Activated T-helper 1 cell treated with anti-CD3 and anti-CD28 coated beads, Interleukin-12 subunit alpha, Interleukin-12 subunit beta, Interleukin-2, Interleukin-4 antibody, amounts not matched to agents 30 ng/mL and 10 ng/mL and 1 ng/mL, durations not matched to agents 14 hours and 24 hours and 36 hours (primary cell): ENCODE measurements at places on chromosomes 5 and 9. TPM values are rescaled to one million over a fixed set of nuclear protein-coding genes. Genes with fewer than 3 reads are reported as not detected.

DNA sequence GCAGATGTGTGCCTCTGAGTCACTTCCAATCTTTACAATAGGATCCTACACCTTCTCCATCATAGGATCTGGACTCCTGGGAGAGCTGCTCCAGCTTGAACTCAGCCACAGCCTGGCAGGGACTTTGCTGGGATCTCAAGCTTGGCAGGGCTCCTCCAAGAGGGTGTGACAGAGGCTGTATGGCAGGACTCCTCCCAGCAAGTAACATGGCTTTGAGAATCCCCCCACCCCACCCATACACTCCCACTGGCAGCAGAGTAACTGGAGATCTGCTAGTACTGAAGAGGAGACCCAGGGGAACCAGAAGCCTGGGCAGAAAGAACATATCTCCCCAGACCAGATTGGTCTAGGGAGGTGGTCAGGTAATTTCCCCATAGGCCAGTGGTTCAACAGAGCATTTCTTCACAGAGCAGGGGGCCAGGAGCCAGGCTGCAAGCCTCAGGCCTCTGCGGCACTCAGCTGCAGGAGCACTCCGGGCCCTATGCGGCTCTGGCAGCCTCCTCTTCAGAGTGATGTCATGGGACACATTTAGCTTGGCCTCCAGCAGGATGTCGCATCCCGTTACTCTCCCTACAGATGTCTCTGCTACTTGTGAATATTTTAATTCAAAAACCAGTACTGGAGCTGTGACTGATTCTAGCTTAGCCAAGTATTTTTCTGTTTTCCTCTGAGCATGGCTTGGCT, 1.7 kb upstream of the ACSL6 start:
- peaks cover 78% of the 10 kb centered on the region for H3K27me3 ChIP-seq
- no peak for DNase-seq
- peaks cover 55% of the 10 kb centered on the region for H3K4me1 ChIP-seq
- H3K27ac ChIP-seq, result no peak overlapping the region
- H3K36me3 ChIP-seq, result peaks cover 8% of the 10 kb centered on the region
- no peak overlapping the region for H3K4me3 ChIP-seq

DNA sequence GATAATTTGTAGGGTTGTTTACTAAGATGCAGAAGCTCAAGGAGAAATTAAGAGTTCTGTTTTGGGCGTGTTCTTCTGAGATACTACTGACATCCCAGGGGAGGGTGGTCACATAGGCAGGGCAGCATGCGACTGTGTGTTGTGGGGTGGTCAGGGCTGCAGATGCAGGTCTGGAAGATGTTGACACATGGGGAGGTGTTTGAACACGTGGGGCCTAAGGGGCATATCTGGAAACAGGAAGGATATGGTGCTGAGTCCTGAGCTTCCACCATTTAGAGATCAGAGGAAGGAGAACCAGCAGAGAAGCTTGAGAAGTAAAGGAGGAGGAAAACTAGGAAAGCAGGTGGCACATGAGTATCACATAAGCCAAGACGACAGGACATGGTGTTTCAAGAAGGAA, 228.2 kb downstream of the ADGRV1 start:
- H3K4me3 ChIP-seq, result no peak overlapping the region
- H3K4me1 ChIP-seq, result no peaks in the 10 kb centered on the region
- H3K36me3 ChIP-seq, result no peaks in the 10 kb centered on the region
- H3K27me3 ChIP-seq, result peaks cover 7% of the 10 kb centered on the region
- DNase-seq, result no peak

The IL9 gene
- total RNA-seq, result 0.36 and 2.0 TPM in 2 replicates

- no peak overlapping the region for H3K27ac ChIP-seq
- H3K4me1 ChIP-seq, result no peaks in the 10 kb centered on the region
- DNase-seq, result no peak
- H3K27me3 ChIP-seq, result peaks cover 2% of the 10 kb centered on the region
- H3K36me3 ChIP-seq, result no peaks in the 10 kb centered on the region
Observed at GRCh38 chr9:85262333-85262732, 479.4 kb downstream of the AGTPBP1 start.

DNA sequence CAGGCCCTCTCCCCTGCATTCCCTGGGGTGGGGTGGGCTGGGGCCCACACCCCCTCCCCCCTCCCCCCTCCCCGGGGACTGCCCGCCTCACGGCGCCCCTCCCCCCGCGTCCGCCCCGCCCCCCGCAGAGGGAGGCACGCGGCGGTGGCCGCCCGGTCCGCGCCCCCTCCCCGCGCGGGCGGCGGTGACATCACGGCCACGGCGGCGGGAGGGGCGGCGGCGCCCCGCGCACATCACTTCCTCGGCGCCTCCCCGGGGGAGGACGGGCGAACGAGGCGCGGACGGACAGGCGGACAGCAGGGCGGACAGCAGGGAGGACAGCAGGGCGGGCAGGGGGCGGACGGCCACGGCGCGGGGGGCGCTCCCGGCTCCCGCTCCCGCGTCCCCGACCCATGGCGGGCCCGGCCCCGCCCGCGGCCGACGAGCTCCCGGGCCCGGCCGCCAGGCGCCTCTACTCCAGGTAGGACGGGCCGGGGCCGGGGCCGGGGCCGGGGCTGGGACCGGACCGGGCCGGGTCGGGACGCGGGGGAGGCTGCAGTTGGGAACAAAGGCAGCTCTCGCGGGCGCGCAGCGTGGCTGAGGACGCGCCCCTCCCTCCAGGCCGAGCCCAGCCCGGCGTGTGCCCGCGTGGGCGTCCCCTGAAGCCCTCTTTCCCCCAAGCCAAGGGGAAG, at the start of gene GPSM1:
TSS of gene GPSM1 (plus strand) at position 236 of the 671 bp plus-strand sequence. CDS start at position 393, 157 bp downstream.
- no peak within 1 kb of the TSS for H3K27ac ChIP-seq
- H3K4me3 ChIP-seq, result peak within 1 kb of the TSS; percentile 61
- H3K4me1 ChIP-seq, result no peaks in the 10 kb centered on the region
- peak; percentile 38 for DNase-seq
- H3K27me3 ChIP-seq, result peaks cover 1% of the 10 kb centered on the region

DNA sequence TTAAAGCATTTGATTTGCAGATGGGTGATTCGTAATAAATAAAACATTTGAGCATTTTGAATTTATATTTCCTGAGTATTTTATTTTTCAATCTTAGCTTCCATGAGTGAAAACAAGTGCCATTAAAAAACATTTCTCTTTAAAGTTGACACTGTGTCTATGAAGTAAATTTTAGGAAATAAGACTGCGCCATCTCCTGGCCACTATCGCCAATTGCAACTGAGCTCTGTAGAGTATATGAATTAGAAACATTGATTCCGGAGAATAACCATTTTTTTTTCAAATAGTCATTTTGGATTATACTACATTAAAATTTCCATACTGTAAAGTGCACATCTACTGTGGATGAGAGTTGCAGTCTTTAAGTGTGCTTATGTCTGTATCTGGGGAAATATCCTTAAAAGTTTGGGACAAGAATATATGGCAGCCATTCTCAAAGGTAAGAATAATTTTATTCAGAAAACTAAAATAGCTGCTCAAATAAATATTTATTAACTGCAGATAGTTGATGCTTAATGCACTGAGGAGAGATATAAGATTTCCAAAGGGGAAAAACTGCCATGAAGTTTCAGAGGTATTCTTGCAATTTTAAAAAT, 5.9 kb downstream of the DMRTA1 start:
- no peaks in the 10 kb centered on the region for H3K36me3 ChIP-seq
- peaks cover 24% of the 10 kb centered on the region for H3K27me3 ChIP-seq
- no peak overlapping the region for H3K4me3 ChIP-seq
- no peak for DNase-seq
- no peaks in the 10 kb centered on the region for H3K4me1 ChIP-seq

The WHRN gene
- total RNA-seq, result 2.2 and 2.4 TPM in 2 replicates

- H3K27ac ChIP-seq, result no peak overlapping the region
- no peak for DNase-seq
- no peaks in the 10 kb centered on the region for H3K36me3 ChIP-seq
- H3K4me1 ChIP-seq, result peaks cover 4% of the 10 kb centered on the region
- H3K27me3 ChIP-seq, result peaks cover 35% of the 10 kb centered on the region
Observed at GRCh38 chr5:172288465-172288864, 4.9 kb upstream of the UBTD2 start.

DNA sequence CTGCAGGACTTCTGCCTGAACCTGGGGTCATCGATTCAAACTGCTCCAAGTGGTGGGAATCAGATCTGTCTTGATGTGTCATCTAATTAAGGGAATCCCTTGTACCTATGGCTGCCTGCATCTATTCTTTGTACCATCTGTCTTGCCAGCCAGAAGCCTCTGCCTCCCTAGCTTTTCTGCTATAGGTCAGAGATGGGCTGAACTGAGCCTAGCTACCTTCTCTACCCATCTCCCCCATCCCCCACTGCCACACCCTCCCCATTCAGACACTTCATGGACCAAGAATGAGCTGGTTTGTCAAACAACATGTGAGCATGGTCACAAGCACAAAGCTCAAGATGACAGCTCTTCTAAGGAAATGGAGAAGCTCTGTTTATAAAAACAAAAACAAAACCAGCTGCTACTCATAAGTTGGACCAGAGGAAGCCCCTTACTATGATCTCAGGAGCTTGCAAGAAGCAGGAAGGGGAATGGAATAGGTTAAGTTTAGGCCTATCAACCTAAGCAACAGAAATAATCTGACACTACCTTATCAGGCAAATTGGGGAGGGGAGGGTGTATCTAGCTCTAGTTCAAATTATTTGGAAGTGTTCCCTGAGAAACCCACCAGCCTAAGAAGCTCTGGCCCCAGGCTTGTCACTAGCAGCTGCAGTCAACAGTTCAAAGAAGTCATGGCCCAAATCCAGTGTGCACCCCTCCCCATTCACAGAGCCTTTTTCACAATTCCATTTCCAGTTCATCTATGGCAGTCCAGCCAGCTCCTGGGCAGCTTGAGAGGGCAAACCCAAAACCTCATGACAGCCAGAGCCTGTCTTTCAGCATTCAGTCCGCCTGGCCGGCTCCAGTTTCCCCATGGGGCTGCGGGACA, 29.9 kb downstream of the SKP1 start:
- peaks cover 42% of the 10 kb centered on the region for H3K36me3 ChIP-seq
- no peak overlapping the region for H3K27ac ChIP-seq
- no peak overlapping the region for H3K4me3 ChIP-seq
- no peak for DNase-seq

DNA sequence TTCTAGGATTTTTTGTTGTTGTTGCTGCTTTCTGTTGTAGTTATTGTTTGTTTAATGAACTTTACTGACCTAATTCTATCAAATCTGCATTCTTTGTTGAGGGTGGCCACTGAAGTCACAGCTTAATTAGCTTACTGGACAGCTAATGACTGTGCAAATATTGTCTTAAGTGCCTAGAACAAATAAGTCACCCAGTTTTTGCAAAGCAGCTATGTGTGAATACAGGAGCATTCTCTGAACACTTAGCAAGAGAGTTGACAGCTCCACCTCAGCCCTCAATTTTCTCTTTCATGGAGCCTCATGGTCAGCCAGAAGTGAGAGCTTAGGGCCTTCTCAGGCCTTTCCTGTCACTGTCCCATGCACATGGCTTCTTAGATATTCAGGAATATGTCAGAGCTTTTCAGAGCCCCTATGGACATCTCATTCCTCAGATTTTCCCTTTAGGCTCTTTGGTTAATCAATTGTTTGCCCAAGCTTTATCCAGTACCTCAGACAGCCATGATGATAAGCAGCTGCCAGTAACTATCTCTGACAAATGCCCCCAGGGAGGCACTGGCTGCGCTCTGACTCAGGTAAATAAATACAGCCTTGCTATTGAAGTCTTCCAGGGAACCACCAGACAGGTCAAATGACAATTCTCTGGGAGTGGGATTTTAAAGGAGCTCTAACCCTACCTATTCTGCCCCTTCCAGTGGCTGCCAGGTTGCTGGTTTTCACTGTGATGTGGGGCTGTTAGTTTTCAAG, 241.4 kb upstream of the IL12B start:
- no peaks in the 10 kb centered on the region for H3K4me1 ChIP-seq
- no peak overlapping the region for H3K4me3 ChIP-seq
- peaks cover 15% of the 10 kb centered on the region for H3K27me3 ChIP-seq
- DNase-seq, result no peak
- no peak overlapping the region for H3K27ac ChIP-seq

GRCh38 chr5:52562473-52562872, 225.2 kb upstream of the ITGA1 start:
- H3K27ac ChIP-seq, result no peak overlapping the region
- peaks cover 14% of the 10 kb centered on the region for H3K27me3 ChIP-seq
- H3K36me3 ChIP-seq, result no peaks in the 10 kb centered on the region
- no peak for DNase-seq
- H3K4me3 ChIP-seq, result no peak overlapping the region

The ZNF618 gene
- total RNA-seq, result 0.07 and 0.16 TPM in 2 replicates

DNA sequence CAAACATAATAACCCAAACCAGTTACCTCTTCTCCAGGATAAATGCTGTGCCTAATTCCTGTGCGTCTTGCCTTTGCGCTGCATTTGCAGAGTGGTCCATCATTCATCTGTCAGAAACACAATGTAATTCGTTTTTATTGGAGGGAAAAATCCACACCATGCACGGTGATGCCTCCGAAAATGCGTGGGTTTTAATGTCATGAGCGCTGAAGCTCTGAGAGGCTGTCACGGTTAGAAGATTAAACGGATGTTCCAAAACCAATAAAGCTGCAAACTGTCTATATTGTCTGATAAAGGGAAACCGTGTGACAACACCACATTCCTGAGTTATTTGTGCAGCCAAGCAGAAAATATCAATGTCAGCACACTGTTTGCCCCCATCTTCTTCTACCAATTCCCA, 27.4 kb downstream of the DROSHA start:
- peaks cover 43% of the 10 kb centered on the region for H3K36me3 ChIP-seq
- H3K4me1 ChIP-seq, result no peaks in the 10 kb centered on the region
- no peak for DNase-seq
- no peak overlapping the region for H3K27ac ChIP-seq

GRCh38 chr9:126203313-126203712, 123.3 kb upstream of the MVB12B start:
- H3K36me3 ChIP-seq, result no peaks in the 10 kb centered on the region
- H3K27me3 ChIP-seq, result peaks cover 8% of the 10 kb centered on the region
- H3K27ac ChIP-seq, result no peak overlapping the region
- H3K4me1 ChIP-seq, result no peaks in the 10 kb centered on the region
- DNase-seq, result no peak
- H3K4me3 ChIP-seq, result no peak overlapping the region

DNA sequence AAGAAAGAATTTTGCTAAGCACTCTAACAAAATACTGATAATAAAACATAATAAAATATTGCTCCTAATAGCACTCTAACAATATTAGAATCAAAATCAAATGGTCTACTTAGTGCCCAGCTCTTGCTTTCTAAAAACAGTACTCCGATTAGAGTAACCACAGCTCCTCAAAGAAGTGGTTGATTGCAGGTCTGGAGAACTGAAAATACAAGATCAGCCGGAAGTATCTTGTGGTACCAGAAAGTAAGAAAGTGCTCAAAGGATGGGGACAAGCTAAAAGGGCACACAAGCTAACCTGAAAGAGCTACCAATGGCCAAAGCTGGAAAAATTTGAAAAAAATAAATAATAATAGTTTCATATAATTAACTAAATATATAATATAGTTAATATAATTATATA, 119.2 kb downstream of the CWC27 start:
- no peaks in the 10 kb centered on the region for H3K4me1 ChIP-seq
- H3K36me3 ChIP-seq, result no peaks in the 10 kb centered on the region
- no peak overlapping the region for H3K4me3 ChIP-seq

- H3K27me3 ChIP-seq, result no peaks in the 10 kb centered on the region
- DNase-seq, result no peak
- peaks cover 67% of the 10 kb centered on the region for H3K36me3 ChIP-seq
- H3K4me1 ChIP-seq, result peaks cover 37% of the 10 kb centered on the region
Observed at GRCh38 chr9:137723783-137724445, 105.1 kb downstream of the EHMT1 start.
